Fibroblast of the conjunctiva (primary cell): ENCODE measurements at places on chromosomes 1 and 21.

- no peak for DNase-seq
These were observed 277.6 kb downstream of the PTBP2 start for GRCh38 chr1:96999191-96999590.

DNA sequence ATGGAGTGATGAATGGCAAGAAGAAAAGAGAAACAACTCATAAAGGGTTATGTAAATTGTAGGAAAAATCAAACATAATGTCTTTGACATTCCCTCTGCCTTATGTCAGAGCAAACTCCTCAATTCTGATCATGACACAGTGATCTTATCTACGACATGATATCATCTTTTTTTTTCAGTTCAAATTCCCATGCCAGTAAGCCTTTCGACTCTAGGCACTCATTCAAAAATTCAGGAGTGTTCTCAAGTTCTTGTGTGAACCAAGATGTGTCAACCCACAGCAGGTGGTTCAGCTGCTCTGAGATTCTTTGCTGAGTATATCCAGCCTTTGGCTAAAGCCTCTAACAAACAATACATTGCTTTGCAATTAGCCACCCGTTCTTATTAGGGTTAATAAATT lies 97.1 kb upstream of the ESRRG start:
- no peak for DNase-seq

GRCh38 chr1:106957795-106958194 lies 98.7 kb upstream of the PRMT6 start:
- DNase-seq, result no peak

GRCh38 chr1:184650177-184650866 lies 104.3 kb downstream of the EDEM3 start:
- no peak for DNase-seq

GRCh38 chr1:228101994-228102790 lies 933 bp downstream of the C1orf35 start:
- no peak for DNase-seq

- DNase-seq, result no peak
These were observed 57.5 kb upstream of the PLPPR5 start for GRCh38 chr1:99062192-99062591.

DNA sequence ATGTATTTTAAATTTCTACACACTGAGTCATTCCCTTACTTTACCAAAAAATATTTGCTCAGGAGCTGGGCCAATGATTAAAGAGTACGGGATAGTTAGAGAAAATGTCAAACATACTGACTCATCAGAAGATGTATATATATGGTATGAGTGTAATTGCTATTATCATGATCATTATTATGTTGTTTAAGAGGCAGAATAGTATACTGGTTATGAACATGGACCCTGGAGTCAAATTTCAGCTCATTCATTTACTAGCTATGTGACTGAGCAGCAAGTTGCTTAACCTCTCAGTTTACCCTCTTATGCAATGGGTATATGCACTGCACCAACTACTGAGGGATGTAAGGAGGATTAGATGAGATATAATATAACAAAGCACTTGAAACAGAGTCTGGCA lies 41.2 kb upstream of the USH2A start:
- peak; percentile 76 for DNase-seq

- DNase-seq, result no peak
These were observed 66.8 kb upstream of the ACTL8 start for GRCh38 chr1:17688217-17688810.

- no peak for DNase-seq
These were observed 135.0 kb downstream of the PTPN14 start for GRCh38 chr1:214416417-214416816.

GRCh38 chr1:187551061-187551460 lies 722.3 kb downstream of the PLA2G4A start:
- no peak for DNase-seq

- no peak for DNase-seq
These were observed 27.0 kb downstream of the SDC3 start for GRCh38 chr1:30881319-30882181.

- no peak for DNase-seq
These were observed 86.4 kb upstream of the SSX2IP start for GRCh38 chr1:84776639-84777038.

DNA sequence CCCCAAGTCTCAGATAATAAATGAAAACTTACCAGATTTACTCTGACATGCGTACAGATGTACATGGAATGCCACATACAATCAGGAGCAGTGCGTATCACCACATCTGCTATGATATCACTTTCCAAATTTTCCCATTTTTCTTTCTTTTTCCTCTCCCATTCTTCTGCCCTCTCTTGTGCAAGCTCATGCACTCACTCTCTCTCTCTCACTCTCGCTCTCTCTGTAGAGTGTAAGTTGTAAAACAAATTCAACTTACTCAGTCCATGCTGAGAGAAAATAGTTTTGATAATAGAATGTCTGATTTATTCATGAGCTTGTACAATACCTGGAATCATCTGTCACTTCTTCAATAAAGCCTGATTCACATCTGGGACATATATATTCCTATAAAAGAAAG lies 35.3 kb downstream of the RNF115 start:
- DNase-seq, result no peak

DNA sequence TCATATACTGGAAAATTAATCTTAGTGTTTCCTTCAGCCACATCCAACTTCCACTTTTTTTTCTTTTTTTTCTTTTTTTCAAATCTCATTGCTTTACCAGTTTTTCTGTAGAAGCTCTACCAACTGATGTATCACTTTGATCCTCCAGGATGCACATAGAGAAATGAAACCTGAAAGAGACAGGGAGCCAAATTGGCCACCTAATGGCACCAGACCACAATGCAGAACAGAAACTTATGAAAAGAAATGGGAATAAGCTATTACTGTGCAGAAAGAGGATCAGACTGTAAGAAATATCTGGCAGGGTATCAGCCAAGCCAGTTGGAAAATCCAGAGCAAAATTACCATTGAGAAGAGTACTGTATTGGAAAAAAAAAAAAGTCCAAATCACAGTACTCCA lies 1514.2 kb downstream of the MRPL39 start:
- no peak for DNase-seq

DNA sequence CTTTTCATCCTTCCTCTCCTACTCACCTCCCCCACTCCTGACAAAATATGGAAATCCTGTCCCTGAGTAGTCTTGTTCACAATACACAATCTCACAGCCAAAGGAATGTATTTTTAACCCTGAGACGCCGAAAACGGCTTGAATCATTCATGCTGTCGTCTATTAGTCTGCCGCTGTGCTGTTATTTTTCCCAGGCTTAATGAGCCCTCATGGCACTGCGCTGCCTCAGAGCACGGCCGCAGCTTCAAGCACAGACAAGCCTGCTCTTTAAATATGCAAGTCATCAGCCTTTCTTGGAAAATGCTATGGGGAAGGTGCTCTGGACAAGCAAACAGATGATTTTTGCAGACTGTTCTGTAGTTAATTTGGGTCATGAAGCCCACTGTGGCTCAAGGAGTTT lies 302.7 kb downstream of the DISC1 start:
- no peak for DNase-seq

- DNase-seq, result no peak
These were observed 117.1 kb downstream of the FOXD2 start for GRCh38 chr1:47554901-47555300.

DNA sequence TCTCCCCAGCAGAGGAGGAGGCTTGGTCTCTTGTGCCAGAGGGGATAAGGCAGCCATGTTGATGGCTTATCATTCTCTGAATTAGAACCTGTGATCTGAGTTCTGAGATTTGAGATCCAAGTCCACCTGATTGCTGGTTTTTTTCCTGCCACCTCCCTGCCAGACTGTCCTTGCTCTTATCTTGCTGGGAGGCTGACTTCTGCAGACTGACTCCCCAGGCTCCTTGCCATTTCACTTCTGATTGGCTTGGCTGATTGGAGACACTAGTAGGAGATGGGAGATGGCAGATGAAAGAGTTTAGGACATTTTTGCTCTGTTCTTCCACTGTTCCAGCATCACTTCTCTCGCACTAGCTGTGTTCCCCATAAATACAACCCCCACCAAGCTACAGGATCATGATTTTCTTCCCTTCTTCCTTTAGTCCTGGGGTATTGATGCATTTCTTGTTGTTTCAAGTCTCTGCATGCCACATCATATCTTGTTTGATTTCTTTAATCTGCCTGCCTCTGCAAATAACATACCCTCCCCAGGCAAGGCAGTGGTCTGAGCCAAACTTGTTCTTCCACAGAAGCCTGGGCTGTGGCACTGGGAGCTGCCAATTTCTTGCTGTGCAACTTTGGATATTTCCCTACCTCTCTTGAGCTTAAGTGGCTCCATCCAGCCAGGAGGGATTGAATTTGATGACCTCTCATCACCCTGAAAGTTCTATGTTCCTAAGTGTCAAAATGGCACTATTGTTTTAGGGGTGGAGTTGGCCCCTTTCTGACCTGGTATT lies 963 bp upstream of the CYP4B1 start:
- no peak for DNase-seq

GRCh38 chr1:20896826-20897225 lies 109.7 kb upstream of the HP1BP3 start:
- no peak for DNase-seq

DNA sequence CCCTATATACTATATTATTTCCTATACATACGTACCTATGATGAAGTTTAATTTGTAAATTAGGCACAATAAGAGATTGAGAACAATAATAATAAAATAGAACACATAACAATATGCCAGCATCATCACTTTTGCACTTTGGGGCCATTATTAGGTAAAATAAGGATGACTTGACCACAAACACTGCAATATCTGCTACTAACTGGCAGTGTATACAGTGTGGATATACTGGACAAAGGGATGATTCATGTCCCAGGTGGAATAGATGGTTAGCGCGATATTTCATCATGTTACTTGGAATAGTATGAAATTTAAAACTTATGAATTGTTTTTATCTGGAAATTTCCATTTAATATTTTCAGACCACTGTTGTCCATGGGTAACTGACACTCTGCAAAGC lies 35.4 kb upstream of the TXLNA start:
- peak; percentile 33 for DNase-seq

DNA sequence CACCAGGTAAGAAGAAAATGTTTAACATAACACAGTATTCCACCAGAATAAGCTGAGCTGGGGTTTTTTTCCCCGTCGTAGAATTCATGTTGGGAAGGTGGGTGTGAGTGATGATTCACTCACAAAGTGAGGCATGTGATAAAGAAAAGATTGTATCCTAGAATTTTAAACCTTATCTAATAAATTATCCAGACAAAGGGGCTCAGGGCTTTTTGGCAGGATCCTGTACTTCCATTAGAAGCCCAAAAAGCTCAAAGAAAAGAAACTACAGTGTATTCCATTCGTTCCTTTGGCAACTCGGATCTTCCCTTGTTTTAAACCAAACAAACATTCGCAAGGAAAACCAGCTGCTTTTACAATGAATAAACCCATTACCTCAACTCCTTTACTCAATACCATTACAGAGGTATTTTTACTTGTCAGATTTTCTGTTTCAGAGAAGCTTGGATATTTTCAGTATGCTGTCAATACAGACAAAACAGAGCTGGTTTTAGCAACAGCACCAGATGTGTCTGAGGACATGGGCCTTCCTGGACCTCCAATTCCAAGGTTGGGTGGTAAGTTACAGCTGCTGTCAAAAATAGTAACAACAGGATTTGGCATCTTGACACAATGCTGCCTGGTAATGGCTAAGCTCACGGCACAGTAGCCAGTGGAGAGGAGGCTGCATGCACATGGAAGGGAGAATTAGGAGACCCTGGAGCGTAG lies 159.9 kb upstream of the RUNX1 start:
- no peak for DNase-seq

- no peak for DNase-seq
These were observed 24.8 kb upstream of the EPS15 start for GRCh38 chr1:51543858-51544257.

DNA sequence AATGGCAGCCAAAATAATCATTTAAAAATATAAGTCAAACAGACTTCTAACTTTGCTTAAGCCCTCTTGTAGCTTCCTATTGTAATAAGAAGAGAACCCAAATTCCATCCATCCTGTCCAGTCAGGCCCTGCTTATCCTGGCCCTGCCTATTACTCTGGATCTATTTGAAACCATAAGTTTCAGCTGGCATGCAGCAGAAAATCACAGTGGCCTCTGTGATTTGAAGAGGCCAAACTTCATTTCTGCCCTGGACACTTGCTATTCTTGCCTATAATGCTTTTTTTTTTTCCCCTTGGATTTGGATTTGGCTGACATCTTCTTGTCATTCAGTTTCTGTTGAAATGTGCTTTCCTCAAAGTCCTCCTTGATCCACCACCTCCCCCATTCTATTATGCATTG lies 642.8 kb downstream of the USP25 start:
- DNase-seq, result no peak

DNA sequence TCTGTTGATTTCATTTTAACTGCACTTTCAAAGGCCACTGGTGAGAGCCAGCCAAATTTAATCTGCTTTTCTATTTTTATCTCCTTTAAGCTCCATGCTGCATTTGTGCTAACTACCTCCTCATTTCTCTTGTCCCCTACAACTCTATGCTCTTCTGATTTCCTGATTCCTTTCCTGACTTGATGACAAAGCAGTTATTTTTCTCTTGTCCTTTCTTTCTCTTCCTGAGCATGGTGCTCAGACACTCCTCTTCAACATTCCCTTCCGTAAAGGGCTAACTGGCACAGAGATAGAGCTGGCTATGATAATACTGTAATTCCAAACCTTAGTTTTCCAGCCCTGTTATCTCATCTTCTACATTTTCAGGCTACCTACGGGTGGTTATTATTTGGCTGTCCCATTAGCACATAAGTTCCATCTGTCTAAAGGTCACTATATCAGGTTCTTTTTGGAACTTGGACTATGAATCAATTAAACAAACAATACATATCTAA lies 6.8 kb upstream of the BCAS2 start:
- no peak for DNase-seq

DNA sequence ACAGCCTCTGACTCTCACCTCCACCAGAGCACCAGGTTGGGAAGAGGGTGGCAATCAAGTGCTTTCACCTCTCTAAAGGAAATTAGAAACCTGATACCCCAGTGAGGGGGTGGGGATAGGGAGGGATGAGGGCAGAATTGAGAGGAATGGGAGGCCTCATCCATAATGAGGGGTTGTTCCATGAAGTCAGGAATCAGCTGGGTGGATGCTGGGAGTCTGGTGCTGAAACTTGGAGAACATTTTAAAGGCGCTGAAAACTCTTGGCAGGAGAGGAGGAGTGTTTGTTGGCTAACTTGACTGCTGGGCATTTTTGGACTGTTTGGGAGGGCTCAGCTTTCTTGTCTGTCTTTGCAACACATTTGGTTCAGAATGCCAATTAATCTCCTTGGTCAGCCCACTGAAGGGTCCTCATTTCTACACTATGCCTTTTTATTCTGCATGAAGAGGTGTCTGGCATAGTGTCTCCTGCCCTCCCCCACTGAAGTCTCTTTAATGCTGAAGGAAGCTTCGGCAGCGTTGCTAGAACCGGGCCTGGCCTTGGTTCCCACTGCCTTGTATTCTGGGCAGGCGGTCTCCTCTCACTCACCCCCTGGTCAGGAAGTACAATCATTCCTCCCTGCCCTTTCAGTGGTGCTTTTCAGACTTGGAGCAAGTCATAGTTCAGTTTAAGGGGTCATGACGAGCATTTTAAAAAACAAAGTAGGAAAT lies 2.2 kb downstream of the PHGDH start:
- no peak for DNase-seq

GRCh38 chr1:24921938-24922662 lies 8.0 kb downstream of the RUNX3 start:
- no peak for DNase-seq
